Fibroblast of skin of scalp (primary cell): ENCODE measurements at places on chromosomes 1 and 21.
A peak's percentile ranks its signal among the peaks of the same experiment; 100 is the strongest.

DNA sequence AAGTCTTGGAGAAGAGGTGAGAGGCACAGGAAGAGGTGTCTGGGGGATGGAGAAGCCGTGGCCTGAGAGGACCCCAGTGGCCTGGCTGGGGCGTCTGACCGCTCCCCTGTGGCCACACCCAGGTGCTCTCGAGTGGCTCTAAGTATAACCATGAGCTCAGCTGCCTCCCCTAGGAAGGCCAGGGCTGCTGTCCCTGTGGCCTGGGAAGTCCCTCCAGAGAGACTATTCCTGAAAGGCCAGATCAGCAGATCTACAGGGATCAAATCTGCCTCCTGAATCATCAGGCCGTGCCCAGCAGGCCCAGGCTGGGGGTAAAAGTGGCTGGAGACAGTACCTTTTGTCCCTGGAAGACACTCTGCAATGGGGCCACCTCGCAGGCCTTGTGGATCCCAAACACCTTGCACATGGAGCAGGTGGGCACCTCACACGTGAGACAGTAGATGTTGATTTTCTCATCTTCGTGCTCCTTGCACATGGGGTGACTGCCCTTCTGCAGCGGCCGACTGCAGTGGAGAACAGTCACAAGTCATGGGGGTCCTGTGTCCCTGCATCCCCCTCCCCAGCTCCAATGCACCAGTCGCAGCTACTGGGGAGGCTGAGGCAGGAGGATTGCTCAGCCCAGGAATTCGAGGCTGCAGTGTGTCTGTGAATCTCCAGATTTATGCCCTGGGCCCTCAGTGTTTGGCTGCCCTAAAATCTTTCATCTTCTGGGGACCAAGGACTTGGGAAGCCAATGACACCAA is 6.4 kb downstream of the TRIM63 start:
- DNase-seq, result no peak

DNA sequence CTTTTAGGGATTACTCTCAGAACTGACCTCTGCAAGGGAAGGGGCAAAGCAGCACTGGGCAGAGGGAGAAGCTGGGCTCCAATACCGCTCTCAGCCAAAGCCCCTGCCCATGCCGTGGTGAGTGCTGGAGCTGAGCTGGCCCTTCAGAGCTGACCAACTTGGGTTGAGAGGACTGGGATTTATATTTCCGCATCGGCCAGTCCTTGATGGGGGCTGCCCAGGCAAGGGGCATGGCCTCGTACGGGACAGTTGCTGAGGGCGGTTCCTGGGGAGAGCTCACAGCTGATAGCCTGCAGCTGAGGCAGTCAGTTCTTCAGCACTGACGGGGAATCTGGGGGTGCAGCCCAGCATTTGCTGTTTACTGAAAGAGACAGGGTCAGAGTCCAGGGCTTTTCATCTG is 8.0 kb downstream of the HUNK start:
- no peak for DNase-seq

- DNase-seq, result peak; percentile 64
These were observed 21.6 kb downstream of the RIT1 start for GRCh38 chr1:155889566-155889965.

GRCh38 chr1:54428837-54429518 is 22.8 kb upstream of the SSBP3 start:
- DNase-seq, result no peak

GRCh38 chr1:203638950-203639349 is 12.3 kb downstream of the ATP2B4 start:
- no peak for DNase-seq

GRCh38 chr1:95005584-95005983 is 67.2 kb downstream of the ALG14 start:
- no peak for DNase-seq

DNA sequence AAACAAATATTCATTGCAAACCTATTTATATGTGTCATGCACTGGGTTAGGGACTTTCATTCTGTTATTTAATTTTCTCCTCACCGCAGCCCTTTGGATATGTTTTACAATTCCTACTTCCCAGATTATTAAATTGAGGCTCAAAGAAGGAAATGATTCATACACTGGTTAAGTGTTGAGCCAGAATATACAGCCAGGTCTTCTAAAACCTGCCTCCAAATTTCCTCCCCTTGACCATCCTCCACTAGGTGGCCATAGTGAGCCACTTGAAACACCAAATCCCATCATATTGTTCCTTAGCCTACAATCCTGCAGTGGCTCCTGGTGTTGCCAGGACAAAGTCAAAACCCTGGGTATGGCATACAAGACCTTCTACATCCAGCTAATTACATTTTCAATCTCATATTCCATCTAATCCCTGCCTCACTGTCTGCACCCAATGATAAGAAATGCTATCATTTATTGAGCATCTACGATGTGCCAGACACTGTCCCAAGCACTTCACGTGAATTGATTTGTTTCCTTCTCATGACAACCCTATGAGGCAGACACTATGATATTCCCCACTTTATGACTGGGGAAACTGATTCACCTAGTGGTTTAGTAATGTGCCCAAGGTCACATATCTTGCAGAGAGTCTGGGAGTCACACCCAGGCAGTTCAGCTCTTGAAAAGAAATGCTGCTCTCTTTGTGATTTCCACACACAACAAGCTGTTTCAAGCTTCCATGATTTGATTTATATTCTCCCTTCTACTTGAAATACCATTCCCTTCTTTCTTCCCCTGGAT is 23.6 kb upstream of the KIRREL1 start:
- DNase-seq, result peak; percentile 81

DNA sequence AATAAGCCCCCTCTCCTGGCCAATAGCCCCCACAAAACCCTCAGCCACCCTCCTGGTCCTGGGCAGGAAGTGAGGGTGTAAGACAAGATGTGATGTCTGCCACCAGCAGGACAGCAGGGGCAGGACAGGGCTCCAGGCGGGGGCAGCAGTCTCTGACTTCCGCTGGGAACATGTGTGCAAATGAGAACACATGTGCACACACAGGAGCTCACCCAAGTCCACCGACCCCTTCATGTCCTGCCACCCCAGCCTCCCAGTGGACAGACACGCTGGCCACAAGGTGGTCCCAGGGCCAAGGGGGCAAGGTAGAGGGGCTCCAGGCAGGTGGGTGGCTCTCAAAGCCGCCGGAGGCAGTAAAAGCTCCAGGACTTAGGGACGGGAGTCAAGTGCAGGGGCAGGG is 60.1 kb downstream of the KCNAB2 start:
- no peak for DNase-seq
